NCI-H187 treated with DMSO at 0.1 percent for 48 hours (cell line): ENCODE measurements at places on chromosomes 5 and 9.

DNA sequence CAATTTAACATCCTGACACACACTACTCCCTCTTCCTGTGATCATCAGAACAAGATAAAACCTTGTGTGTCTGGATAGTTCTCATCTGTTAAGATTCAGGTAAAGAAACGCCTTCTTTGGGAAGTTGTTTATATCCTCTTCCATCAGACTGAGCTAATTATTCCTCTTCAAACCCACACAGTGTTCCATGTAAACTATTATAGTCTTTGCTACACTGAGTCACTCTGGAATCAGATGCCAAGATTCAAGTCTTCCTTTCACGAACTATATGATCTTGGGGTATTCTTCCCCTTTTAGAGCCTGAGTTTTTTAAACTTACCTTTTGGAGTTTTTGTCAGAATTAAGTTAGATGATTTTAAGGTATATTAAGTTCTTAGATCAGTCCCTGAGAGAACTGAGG is 2.0 kb downstream of the OR1J1 start:
- DNase-seq: no peak

DNA sequence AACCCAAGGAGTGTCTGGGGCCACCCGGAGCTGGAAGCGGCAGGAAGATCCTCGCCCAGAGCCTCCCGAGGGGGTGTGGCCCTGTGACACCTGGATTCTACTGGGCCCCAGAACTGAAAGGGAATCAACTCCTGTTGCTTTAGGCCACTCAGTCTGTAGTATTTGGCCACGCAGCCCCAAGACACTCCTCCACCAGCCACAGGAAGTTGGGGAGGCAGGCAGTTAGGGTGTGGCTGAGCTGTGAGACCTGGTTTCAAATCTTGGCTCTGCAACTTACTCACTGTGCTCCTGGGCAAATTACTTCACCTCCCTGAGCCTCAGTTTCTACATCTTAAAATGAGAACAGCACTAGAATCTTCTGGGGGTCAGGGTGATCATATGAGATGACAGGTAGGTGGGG is 119.8 kb upstream of the PPP1R26 start:
- no peak for DNase-seq

DNA sequence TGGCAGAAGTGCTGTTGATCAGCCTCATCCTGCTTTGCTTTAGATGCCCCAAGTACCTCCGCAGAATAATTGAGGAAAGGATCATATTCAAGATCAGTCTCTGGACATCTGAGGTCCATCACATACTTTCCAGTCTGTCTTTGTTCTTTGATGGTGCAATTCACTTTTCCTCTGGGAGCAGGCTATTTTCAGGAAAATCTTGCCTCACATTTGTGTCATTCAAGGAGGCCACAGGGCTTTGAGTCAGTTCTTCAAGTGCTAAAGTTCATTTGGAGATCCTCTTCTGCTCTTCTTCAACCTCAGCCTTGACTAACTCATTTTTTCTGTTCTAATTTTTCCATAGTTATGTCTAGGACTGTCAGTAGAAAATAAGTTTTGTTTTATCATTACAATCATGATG is 18.6 kb downstream of the EQTN start:
- DNase-seq: no peak

DNA sequence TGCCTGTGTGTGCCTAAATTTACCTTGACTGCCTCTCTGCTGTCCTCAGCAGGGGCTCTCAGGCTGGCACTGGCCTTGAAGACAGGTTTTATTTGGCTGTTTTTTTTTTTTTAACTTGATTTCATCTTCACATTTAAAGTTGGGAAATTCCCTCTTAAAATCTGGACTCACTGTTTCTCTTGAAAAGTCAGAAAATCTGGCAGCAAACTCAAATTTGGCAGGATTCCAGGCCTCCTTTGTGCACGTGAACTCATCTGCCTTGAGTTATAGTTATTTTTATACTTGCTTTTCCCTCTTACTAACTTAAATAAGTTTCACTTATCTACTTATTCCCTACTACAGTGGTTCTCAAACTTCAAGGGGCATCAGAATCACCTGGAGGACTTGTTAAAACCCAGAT is 118.4 kb upstream of the MAP3K1 start:
- no peak for DNase-seq

DNA sequence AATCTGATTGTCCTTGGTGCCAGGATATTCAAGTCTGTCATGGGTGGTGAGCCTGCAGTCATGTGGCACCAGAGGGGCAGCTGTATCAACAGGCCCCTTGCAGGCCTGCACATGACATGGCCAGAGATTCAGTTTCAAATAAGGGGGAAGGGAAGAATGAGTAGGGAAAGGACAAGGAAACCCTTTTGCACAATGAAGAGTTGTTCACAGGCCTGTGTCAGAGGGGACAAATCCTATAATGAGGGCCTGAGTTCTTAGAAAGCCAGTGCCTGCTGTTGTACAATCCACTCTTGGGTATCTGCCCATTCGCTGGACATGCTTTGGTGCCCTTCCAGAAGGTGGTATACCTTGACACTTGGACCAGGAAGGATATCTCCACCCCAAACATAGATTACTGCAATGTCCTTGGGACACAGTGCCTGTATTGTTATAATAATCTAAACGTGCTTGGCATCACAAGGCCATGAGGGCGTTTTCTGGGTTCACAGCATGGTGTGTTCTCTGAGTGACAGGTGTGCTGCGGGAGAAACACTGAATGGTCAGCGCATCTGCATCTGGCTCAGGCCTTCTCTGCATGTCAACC is 1.9 kb upstream of the TMEM171 start:
- no peak for DNase-seq

GRCh38 chr5:1413611-1414241 is 31.5 kb downstream of the SLC6A3 start:
- DNase-seq: no peak

- DNase-seq: no peak
Observed at GRCh38 chr5:10934783-10935355, 173.8 kb upstream of the DAP start.

DNA sequence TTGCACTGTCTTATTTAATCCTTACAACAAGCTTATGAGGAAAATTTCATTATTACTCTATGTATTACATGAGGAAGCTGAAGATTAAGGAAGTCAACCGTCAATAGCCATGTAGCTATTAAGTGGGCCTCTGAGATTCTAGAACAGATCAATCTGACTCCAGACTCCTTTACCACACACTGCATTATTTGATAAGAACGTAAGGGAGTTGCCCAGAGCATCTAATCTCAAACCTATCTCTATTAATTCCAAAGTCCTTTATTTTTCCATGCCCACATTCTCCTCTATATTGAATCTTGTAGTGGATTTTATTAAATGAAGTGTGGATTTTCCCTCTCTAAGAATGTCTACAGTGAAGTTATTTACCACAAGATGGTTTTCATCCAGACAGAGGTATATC is 118.2 kb upstream of the MTAP start:
- DNase-seq: no peak

- DNase-seq: no peak
Observed at GRCh38 chr9:94560237-94560636, 5.4 kb downstream of the PCAT7 start.

DNA sequence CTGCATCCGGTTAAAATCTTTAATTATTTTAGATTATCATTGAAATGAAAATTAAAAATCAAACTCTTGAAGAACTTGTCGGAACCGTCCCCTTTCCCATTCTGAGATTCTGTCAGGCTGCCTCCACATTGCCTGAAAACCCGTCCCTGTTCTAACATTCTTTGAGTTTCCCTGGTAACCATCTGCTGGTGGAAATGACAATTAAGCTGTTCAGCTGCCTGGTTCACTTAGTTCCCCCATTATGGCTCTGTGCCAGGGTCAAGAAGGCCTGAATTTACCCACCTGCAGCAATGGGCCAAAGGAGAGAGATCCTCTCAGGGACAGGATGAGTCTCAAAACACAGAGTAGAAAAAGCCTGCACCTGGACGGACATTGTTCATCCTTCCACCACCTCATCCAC is 11.8 kb upstream of the TCOF1 start:
- DNase-seq: no peak

GRCh38 chr5:44167540-44167939 is 221.7 kb downstream of the FGF10 start:
- no peak for DNase-seq

- no peak for DNase-seq
Observed at GRCh38 chr9:71929791-71930440, 18.5 kb downstream of the C9orf85 start.

DNA sequence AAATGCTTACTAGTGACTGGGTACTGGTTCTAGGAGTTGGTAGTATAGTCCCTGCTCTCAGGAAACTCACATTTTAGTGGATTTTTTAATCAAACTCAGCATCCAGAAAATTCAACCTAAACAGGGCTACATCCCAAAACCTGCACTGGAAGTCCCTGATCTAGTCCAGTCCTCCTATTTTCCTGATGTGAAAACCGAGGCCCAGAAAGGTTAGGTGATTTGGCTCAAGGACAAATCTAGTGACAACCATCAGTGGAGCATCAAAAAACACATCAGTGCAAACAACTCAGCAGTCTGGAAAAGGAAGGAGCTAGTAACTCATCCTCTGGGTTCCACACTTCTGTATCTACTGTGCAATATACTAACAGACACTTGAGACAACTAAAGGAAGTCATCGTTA is 38.2 kb downstream of the SERINC5 start:
- no peak for DNase-seq

- DNase-seq: no peak
Observed at GRCh38 chr5:115810761-115811160, 5.7 kb downstream of the CDO1 start.

- DNase-seq: no peak
Observed at GRCh38 chr5:1171340-1171941, 30.0 kb upstream of the SLC6A19 start.

DNA sequence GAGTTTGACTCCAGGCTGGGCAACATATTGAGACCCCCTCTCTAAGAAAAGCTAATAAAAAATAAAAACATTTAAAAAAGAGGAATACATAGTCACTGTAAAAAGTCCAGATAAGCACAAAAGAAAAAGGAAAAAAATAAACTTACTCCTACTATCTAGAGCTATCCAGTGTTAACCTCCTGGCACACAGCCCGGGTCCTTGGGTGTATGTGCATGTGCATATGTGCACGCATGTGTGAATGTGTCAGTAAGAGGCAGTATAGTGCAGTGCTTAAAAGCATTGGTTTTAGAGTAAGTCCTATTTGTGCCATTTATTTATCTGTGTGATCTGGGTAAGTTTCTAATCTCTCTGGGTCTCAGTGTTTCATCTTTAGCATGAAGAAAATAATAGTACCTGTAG is 26.7 kb downstream of the FAM219A start:
- DNase-seq: no peak

- no peak for DNase-seq
Observed at GRCh38 chr5:144944936-144945335, 774.3 kb downstream of the KCTD16 start.

- DNase-seq: no peak
Observed at GRCh38 chr5:58927181-58927580, 344.3 kb downstream of the RAB3C start.

DNA sequence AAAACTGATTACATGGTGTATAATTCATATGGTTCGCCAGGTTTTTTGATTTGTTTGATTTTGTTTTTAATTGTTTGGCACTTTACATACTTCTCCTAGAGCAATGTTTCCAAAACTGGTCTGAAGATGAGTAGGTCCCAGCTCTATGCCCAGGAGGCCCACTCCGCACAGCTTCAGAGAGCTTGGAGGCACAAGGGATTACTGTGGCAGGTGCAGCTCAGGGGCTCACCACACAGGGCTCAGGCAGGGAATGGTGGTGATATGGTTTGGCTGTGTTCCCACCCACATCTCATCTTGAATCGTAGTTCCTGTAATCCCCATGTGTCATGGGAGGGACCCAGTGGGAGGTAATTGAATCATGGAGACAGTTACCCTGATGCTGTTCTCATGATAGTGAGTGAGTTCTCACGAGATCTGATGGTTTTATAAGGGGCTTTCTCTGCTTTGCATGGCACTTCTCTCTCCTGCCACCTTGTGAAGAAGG is 296.6 kb downstream of the MED10 start:
- no peak for DNase-seq

DNA sequence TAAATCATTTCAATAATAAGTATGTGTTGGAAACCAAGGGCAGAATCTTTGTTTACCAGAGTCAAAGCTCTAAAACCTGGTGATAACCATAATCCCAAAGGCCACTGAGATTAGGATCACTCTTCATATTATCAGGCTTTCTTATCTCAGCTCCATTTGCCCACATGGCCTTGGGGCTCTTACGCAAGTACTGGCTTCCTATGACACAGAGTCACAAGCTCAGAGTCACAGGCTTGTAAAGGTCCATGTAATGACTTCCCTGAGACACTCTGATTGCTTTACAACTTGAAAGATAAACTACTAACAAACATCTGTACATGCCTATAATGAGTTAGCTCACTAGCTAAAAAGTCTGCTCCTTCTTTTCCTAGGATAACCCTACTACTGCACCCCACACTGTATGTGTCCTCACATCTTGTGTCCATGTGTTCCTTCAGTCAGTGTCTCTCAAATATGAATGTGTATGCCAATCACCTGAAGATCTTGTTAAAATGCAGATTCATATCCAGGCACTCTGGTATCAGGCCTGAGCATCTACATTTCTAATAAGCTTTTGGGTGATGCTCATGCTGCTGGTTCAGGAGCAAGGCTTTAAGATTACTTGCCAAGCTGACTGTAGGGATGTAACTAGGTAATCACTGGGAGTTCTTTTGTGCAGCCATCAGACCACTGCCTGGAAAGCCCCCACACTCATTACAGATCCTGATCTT is 28.4 kb downstream of the SEMA6A start:
- no peak for DNase-seq

GRCh38 chr5:133830911-133831310 is 137.5 kb downstream of the C5orf15 start:
- no peak for DNase-seq

DNA sequence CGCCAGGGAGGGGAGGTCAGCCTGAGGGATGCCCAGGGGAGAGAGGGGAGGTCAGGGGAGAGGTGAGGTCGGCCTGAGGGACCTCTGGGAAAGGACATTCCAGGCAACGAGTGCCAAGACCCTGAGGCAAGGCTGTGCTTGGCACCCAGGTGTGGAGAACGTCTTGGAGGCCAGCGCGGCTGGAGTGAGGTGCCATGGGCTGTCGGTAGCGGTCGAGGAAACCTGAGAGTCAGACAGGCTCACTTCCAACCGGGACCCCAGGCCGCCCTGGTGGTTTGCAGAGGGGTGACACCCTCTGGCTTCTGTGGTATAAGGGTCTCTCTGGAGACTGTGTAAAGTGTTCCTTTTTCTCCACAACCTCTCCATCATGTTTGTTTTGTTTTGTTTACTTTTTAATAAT is 82.9 kb downstream of the CACNA1B start:
- DNase-seq: no peak

DNA sequence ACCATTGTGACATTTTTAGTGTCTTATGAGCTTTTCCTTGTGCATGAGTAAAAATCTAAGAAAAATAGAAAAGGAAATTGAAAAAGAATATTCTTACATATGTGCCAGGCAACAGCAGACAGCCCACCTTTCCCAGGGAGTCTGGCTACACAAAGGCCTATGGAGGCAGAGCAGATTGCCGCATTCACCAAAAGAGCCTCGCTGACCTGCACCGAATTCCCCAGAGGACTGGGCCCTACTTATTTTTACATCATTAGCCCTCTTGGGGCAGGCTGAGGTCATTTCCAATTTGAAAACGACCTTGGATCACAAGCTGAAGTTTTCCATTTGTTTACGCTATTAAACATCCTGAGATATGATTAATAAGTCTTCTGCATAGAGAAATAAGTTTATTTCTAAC is 66.2 kb upstream of the WDR41 start:
- no peak for DNase-seq

GRCh38 chr9:73541923-73542322 is 390.3 kb downstream of the ANXA1 start:
- DNase-seq: no peak

- no peak for DNase-seq
Observed at GRCh38 chr5:132411304-132412013, 41.9 kb downstream of the SLC22A5 start.

- no peak for DNase-seq
Observed at GRCh38 chr9:115691693-115692092, 461.9 kb upstream of the PAPPA start.

- DNase-seq: no peak
Observed at GRCh38 chr9:105656131-105656921, 5.9 kb upstream of the TAL2 start.
